Suppressor macrophage (primary cell): ENCODE measurements at places on chromosomes 1 and 21.

DNA sequence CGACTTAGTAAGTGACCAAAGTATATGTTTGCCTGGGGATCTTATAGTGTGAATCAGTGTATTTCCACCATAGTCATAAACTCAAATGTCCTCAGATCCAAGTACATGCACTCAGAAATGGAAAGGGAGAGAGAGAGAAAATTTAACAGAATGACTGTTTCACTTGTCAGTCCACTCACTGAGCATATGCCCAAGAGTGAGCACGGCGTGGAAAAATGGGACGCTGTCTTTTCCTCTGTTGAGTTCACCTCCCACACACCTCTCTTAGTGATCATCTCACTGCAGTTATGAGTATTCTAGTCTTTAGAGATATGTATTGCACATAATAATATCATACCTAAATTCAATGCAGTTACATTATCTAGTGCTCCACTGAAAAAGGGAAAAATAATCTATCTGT, 156.8 kb upstream of the PRMT6 start:
- no peak for DNase-seq

- peak; percentile 75 for DNase-seq
These were observed 49.8 kb upstream of the RIPK4 start for GRCh38 chr21:41816583-41817165.

GRCh38 chr1:3027611-3028371, 6.5 kb downstream of the ACTRT2 start:
- no peak for DNase-seq

- peak; percentile 57 for DNase-seq
These were observed 6.9 kb downstream of the ACKR1 start for GRCh38 chr1:159211331-159212136.

GRCh38 chr1:6960291-6960811, 175.1 kb downstream of the CAMTA1 start:
- no peak for DNase-seq

GRCh38 chr1:208944981-208945451, 638.5 kb upstream of the CAMK1G start:
- no peak for DNase-seq
